Hepatic stellate cell (primary cell): ENCODE measurements at places on chromosomes 16 and 17.

GRCh38 chr17:76078860-76079534, at the start of gene ZACN:
Gene ZACN, plus strand, starts transcription at chr17:76079182. Its CDS starts 83 bp downstream, at chr17:76079265.
- no peak for DNase-seq

DNA sequence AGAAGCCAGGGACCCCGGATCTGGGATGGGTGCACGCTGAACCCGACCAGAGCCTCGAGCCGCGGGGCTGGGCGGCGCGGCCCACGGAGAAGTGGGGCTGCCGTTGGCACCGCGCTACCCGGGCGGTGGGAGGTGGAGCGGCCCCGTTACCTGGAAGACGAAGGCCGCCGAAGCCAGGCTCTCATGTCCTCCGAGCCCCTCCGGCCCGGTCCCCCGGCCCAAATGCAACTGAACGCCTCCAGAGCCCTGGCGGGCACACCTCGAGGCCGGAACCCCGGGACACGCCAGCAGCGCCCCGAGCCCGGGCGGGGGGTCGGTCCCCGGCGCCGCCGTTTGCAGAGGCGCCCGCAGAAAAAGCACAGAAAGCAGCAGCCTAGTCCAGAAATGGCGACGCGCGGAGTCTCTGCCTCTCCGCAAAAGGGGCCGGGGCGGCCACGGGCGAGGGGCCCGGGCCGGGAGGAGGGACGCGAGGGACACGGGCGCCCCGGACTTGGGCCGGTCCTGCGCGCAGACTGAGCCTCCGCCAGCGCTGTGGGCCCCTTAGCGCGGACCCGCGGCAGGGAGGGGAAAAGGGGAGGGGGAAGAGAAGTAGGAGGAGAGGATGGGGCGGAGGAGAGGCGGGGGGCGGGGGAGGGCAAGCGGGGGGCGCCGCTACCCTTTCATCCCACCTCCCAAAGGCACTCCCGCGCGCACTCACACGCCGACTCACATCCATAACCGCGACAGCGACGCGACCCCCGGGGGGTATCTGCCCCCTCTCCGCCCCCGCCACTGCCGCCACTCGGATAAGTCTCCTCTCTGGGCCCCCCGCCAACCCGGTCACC, 1.4 kb downstream of the AXIN2 start:
- peak; percentile 49 for DNase-seq

DNA sequence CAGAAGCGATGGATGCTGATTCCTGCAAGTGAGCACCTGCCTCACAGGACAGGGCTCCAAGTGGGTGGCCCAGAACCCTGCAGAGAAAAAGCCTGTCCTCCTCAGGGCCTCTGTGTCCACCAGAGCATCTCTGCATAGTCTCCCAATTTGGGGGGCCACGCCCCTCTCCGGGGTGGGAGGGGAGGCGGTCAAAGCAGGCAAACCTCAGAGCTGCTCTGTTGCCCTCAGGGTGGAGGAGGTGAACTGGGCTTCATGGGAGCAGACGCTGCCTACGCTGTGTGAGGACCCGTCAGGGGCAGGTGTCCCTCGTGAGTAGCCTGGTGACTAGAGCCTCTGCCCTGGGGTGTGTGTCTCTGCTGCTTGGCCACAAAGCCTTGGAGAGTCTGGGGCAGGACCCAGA, 19.3 kb downstream of the TRPV2 start:
- DNase-seq, result no peak

GRCh38 chr16:1989209-1990100, at the start of gene SYNGR3:
Gene SYNGR3, plus strand, starts transcription at chr16:1989970. Its CDS starts 133 bp downstream, at chr16:1990103.
- no peak for DNase-seq

DNA sequence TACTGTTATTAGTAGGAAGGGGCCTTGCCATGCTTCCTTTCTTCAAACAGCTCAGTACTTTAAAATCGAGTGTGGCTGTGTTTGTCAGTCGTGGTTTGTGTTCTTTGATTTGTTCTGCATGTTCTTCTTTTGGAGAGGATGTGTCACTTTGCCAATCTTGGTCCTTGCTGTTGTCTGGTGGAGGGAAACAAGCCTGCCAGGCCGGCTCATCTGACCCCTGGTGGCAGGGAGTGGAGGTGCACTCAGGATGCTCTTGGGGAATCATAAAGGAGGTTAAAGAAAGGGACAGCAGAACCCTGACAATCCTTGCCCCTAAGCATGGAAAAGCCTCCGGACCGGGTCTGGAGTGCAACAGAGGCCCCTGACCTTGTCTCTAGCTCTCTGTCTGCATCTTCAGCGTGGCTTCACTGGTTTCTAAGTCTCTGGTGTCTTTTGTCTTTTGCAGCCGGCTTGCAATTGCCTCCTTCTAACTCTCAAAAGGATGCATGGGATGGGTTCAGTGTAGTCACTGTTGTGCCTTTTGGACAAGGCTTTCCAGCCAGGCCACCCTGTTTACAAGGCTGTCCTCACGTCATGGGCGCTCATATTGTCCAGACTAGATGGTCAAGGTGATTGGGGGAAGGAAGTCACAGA, 135.8 kb downstream of the WWOX start:
- DNase-seq, result peak; percentile 26

GRCh38 chr17:2724784-2725164, 13.2 kb upstream of the CLUH start:
- peak; percentile 56 for DNase-seq

GRCh38 chr16:74742051-74742481, 32.6 kb downstream of the FA2H start:
- DNase-seq, result no peak

- DNase-seq, result peak; percentile 96
Observed at GRCh38 chr16:30697264-30698138, 1.5 kb upstream of the SRCAP start.

DNA sequence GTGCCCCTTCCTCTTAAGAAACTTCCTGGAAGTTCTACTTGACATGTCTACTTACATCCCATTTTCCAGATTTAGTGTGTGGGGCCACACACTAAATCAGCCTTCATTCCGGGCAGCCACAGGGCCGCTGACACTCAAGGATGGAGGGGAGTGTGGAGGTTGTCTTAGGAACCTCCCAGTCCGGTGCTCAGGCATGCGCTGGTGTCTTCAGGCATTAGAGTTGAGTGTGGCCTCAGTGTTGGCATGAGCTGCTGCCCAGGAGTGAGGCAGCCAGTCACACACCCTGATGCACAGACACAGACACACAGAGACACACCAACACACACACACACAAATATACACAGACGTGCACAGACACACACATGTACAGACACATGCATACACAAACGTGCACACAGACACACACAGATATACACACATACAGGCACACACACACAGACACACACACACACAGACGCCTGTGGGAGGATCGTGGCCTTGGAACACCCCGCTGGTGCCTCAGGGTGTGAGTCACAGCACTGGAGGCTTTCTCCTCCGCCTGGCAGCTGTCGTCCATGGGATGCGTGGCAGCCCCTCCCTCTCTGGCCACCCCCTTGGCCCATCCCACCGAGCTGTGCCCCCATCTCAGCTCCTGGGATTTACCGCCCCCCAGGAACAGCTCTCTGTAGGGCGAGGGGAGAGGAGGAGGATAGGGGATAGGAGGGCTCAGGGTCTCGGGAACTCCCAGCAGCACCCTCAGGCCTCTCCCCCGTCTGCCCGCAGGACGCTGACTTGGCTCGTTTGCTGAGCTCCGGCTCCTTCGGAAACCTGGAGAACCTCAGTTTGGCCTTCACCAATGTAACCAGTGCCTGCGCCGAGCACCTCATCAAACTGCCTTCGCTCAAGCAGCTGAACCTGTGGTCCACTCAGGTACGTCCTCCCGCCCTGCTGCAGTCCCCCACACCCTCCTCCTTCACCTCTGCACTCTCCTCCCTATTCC, 75.6 kb upstream of the PLCG2 start:
- peak; percentile 66 for DNase-seq
